Neural crest cell (in vitro differentiated cells): ENCODE measurements at places on chromosomes 6 and 20.

- no peak for DNase-seq
These were observed 103.4 kb upstream of the CDYL start for GRCh38 chr6:4672772-4673171.

- DNase-seq, result no peak
These were observed 222.8 kb upstream of the MANEA start for GRCh38 chr6:95354551-95354950.

DNA sequence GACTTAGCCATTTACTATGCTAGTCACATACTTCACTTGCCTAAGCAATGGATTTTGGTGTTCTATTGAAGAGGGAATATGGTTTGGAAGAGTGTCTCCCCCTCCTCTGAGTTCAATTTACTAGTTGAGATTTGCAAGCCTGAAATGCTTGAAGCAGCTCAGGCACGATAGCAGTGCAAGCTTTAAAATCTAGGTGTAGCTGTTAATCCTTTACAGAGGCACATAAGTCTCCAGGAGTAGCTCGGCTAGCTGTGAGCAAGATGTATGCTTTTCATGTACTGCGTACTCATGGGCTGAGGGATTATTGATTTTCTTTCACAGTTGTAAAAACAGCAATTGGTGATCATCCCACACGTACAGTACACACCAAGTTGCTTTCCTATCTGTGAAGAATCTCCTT lies 726 bp downstream of the FLRT3 start:
- no peak for DNase-seq

DNA sequence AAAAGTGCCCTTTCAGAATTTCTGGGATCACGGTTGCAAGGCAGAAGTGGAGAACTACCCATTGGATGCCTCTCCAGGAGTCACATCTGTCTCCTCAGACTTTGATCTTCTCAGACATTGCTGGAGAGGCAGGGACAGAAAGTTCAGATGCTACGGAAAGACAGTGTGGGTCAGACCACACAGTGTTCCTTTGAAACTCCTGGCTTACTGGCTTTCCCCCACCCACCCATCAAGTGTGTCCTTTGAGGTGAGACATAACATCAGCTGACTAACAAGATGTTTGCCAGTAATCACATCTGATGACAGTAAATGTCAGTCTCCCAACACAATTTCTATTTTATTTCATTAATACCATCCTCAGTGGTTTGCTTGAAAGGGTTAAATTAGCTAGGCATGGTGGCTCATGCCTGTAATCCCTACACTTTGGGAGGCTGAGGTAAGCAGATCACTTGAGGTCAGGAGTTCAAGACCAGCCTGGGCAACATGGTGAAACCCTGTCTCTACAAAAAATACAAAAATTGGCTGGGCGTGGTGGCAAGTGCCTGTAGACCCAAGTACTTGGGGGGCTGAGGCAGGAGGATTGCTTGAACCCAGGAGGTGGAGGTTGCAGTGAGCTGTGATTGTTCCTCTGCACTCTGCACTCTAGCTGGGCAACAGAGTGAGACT lies 67.2 kb upstream of the SNX9 start:
- DNase-seq, result no peak

GRCh38 chr20:15039088-15039752 lies 701.8 kb upstream of the FLRT3 start:
- no peak for DNase-seq

DNA sequence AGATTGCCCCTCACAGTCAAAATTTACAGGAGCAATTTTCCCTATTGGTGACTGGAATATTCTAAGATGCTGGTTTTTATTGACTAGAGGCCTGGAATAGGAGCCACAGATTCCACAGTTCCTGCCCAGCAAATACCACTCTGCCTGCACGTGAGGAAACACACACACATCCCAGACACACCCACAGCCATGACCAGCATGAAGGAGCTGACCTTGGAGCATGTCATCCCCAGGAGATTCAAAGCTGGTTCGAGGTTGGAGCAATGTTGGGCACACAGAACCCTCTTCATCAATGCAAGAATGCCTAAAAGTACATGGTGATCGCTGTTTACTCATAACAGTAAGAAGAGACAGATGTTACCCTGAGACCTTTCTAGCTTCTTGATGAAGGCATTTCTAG lies 244.6 kb upstream of the FOXQ1 start:
- no peak for DNase-seq
